ENCODE measurements at places on chromosomes 7 and 10.

GRCh38 chr7:66426996-66427395 is 201.7 kb upstream of the KCTD7 start:
- no peak for DNase-seq

- peak; percentile 55 for DNase-seq
These were observed 48.7 kb upstream of the DYNC1I1 start for GRCh38 chr7:95723583-95724180.

DNA sequence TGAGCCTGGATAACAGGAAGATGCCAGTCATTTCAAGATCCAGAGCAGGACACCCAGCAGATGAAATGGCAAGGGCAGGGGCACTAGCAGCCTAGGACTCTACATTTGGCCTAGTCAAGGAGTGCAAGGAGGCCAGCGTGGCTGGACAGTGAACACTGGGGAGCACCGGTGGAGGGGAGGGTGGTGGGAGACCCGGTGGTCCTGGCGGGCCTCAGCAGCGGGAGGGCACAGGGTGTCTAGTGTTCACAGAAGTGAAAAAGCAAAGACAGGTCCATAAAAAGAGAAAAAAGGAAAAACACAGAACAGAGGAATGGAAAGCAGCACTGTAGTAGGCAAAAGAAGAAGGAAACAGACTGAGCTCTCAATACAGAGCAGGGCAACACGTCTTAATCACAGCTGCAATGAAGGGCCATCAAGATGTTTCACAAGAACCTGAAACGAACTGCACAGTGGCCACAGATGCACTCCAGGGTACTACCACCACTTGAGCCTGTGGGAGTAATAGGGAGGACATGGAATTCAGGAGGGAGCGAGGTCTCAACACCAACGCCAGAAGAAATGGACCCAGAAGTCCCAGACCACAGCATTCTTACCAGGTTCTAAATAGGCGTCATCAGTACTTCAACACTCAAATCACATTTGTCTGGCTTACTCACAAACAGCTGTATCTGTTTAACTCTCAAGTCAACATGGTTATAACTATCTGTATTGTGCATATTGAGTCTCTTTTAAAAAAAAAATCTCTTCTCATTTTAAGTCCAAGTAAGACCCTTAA is 573.7 kb downstream of the PARD3 start:
- no peak for DNase-seq

GRCh38 chr7:147541261-147541660 is 1049.3 kb upstream of the C7orf33 start:
- no peak for DNase-seq

DNA sequence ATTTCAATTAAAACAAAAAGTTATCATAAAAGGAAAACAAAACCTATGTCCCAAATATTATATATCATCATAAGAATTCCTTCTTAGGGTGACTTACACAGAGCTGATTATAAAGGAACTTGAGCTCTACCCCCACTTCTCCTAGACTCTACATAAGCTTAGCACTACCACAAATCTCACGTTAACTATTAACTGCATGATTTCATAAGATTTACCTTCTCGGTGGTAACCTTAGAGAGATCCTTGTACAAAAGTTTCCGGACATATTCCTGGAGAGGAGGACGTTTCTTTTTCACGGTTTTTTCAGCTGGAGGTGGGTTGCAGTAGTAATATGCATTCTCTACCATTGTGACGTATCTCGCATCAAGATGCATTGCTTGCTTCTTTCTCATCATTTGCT is 83.7 kb downstream of the UPF2 start:
- DNase-seq: no peak

DNA sequence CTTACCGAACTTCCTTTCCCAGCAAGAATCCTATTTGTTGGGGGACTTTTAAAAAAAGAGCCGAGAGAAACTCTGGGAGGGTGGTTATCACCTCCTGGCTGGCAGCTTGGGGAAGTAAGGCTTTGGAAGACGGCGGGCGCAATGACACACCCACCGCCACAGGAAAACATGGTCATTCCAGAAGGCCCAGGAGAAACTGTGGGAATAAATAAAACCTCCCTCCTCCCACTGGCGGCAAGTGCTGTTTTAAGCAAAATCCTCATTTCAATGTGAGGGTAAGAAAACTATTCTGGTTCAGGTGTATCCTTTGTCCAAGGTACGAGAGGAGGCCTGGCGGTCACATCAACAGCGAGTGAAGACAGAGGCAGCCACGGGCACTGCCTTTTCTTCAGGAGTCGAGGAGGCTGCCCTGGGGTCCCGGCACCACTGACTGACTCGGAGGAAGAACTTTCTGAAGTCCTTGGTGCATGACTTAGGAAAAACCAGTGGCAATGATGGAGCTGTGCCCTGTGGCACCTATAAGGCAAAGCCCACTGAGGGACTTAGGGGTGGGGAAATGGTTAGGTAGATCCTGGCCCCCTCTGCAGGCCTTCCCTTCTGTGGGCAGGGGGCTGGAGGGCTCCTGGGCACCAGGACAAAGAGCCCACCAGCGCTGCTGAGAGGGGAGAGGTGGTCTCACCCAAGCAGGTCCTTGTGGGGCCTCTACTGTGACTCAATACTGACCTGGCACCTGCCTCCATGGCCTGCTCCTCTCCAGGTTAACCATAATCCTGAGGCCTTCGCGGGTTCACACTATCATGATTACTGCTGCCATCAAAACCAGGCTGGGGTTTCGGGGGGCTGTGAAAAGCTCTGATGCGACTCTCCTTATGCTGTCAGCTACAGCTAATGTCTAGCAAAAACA is 21.4 kb downstream of the DNAJB12 start:
- DNase-seq: no peak

DNA sequence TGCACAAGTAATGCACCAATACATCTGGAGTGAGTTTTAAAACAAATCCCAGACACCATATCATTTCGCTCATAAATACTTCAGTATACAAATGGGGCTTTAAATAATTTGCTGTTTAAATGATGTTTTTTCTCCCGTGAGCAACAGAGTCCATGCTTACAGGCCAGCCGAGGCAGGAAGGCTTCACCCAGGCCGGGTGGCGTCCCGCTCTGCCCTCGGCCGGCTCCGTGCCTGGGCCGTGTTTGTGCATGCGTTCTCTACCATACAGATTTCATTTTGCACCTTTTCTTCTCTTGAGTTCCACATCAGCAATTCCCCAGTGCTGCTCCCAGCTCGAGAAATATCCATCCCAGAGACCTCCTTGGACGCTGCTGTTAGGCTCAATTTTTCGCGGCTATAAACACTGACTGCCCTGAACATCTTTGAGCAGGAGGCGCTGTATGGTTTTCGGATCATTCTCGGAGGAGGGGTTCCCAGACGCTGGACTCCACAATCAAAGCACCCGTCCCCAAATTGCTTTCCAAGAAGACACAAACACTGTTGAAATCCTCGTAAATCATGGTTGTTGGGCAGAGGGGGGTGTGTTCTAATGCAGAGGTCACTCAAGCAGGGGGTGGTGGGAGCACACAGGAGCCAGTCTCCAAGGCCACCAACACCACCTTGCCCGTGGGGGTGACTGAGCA is 91.6 kb downstream of the MICALL2 start:
- no peak for DNase-seq

GRCh38 chr10:6755781-6756460 is 175.8 kb upstream of the PRKCQ start:
- no peak for DNase-seq

- DNase-seq: no peak
These were observed 363.2 kb downstream of the PRPF18 start for GRCh38 chr10:13949844-13950542.

- DNase-seq: no peak
These were observed 112.3 kb downstream of the BTRC start for GRCh38 chr10:101466016-101466912.

DNA sequence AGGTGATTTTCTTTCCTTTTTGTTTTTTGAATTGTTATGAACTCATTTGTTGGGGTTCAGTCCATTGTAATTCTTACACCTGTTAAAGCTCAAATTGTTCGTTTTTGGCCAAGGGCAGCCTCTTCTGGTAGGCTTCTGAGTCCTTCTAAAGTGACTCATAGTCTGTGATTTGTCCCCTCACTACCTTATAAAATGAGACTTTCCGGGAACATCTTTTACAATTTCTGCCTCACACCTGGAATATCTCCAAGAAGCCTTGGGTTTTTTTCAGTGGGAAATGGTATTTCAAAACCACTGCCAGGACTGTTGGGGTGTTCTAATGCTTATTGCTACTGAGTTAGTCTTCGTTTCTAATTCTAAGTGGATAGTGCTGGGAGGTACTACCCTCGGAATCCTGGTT is 56.7 kb downstream of the BMPR1A start:
- DNase-seq: no peak

DNA sequence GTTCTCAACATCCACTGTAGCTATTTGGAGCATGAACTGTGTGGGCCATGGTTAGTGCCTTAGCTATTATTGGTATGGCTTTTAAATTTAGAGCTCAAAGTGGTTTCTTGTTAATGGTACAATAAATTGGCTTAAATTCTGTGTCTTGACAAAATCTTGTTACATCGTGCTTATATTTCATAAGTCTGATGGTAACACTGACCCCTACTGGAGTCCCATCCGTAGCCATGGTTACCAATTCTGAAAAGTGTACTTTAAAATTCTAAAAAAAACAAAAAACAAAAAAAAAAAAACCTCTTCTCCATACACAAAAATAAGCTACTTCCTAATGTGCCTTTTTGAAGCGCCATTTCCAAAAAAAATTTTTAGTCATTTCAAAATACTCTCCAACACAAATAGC is 6.4 kb upstream of the RPP30 start:
- no peak for DNase-seq

GRCh38 chr7:151079199-151079910 is 1.3 kb downstream of the FASTK start:
- no peak for DNase-seq

DNA sequence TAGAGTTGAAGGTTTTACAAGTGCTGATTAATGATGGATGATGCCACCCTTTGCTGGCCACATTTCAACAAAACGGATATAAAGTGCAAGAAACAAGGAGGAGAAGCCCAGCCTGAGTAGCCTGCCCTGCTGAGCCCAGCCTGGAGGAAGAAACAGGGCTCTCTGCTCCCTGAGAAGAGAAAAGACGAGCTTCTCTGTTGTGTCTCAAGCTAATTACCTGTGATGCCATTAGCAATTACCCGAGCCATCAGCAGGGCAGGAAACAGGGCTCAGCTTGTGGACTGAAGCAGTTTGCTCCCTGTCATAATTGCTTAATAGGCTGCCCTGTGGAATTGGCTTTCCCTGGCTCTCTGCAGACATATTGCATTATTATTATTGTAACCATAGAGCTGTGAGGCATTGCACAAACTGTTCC is 709.3 kb upstream of the AUTS2 start:
- no peak for DNase-seq

DNA sequence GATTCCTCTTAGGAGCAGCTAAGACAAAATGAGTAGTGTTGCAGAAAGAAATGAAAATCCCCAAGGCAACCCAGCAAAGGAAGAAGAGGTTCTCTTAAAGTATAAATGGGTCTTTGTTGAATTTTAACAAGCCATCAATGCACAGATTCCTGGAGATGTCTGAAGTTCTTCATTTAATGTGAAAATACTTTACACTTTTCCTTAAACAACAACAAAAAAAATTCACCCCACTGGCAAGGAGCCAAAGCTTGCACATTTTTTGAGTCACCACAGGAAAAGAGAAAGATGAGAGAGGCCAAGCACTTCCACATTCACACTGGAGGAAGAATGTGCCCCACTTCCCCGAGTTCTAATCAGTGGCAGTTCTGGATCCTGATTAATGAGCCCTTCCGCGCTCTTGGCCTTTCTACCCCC is 286.4 kb upstream of the MEOX2 start:
- DNase-seq: no peak

DNA sequence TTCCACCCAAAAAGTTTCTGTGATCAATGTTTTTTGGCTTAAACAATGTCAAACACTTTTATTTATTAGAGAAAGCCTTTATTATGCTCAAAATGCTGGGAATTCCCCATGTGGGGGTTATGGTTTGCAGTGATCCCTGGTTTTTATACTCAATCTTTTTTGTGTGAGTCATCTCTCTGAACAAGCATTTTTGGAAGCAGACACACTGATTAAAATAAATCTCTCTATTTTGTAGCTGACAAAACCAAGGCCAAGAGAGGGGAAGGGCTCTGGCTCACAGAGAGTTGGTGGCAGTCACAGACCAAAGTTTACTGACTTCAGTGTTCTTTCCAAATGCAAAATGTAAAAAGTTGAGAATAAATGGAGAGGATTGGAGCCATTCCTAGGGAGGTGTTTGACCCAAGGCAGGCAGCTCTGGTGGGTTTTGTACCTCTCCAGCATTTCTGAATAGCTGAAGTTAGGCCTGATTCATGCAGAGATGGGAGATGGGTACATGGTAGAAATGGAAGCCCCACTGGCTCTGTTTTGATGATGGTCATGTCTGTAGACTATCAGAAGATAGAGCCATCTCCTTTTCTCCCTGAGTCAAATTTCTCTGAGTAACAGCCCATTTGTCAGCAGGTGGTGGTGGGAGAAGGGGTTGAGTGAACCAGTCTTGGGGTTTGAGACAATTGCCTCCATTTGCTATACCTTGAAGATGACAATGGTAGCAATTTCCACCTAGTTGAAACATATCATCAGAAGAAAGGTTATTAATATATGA is 45.4 kb upstream of the NAMPT start:
- DNase-seq: no peak

- no peak for DNase-seq
These were observed 29.8 kb downstream of the UNCX start for GRCh38 chr7:1262441-1262840.

GRCh38 chr10:34135515-34135914 is 679.6 kb downstream of the PARD3 start:
- DNase-seq: no peak

- DNase-seq: no peak
These were observed 151.2 kb downstream of the AUTS2 start for GRCh38 chr7:69749372-69749979.

DNA sequence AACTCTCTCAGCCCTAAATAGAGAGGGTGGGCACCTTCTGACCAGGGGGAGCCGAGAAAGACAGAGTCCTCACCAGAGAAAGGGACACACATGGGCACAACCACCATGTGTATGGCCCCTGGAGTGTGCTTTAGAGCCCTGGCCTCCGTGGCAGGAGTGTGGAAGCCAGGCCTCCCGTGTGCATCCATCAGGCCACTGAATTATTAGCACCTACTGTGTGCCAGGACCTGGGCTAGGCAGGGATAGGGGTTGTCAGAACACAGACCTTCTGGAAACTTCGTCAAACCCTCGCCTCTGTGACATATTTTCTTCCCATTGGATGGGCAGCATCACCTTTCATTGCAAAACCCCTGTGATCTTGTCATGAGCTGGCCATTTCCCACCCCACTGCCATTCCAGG is 78.5 kb downstream of the ZMIZ1 start:
- no peak for DNase-seq

DNA sequence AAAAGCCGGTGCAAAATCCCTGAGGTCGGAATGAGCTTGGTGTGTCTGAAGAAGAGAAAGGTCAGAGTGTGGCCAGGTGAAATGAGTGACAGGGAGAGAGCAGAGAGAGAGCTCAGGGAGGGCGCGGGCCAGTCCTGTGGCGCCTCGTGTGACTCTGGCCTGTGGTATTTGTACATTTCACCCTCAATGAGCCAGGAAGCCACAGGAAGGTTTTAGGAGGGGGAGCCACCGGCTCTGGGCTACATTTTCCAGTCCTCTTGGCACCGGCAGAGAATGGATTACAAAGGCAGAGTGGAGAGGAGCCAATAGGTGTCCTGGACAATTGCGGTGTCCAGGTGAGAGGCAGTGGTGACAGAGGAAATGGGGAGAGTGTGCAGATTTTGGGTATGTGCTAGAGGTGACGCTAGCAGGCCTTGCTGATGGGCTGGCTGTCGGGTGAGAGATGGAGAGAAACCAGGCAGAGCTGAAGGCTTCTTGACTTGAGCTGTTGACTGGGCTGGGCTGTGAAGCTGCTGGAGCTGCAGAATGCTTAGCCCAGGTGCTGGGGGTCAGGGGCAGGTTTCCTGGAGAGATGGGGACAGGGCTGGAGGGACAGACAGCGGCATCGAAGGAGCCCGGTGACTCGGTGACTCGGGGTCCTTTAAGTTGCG is 38.1 kb downstream of the COL13A1 start:
- DNase-seq: no peak
